Diencephalon (tissue), 1 donor: ENCODE measurements at places on chromosomes 5 and 9. TPM values are rescaled to one million over a fixed set of nuclear protein-coding genes. Genes with fewer than 3 reads are reported as not detected.

The GHR gene
- 6.0 TPM for total RNA-seq

The GPR150 gene
- 0.23 TPM for total RNA-seq

The CYLC2 gene
- total RNA-seq, result not detected

The PCDHGB5 gene
- total RNA-seq, result 24.0 TPM

The TAF9 gene
- 67.1 TPM for total RNA-seq

The CLIC3 gene
- not detected for total RNA-seq

The TLE4 gene
- 58.1 TPM for total RNA-seq

The BARHL1 gene
- total RNA-seq, result 0.69 TPM

The LHX3 gene
- total RNA-seq, result not detected

The TMEM252 gene
- not detected for total RNA-seq

The CCIN gene
- total RNA-seq, result 0.23 TPM

The CCDC152 gene
- total RNA-seq, result 14.1 TPM

The GLRA1 gene
- total RNA-seq, result 5.5 TPM

The GMCL2 gene
- not detected for total RNA-seq

The RLN1 gene
- not detected for total RNA-seq
